Endothelial cell of umbilical vein (primary cell): ENCODE measurements at places on chromosomes 3 and 15. TPM values are rescaled to one million over a fixed set of nuclear protein-coding genes. Genes with fewer than 3 reads are reported as not detected.

Gene PPP1R14D
- total RNA-seq, result not detected in 2 replicates

Gene SLC22A14
- total RNA-seq, result not detected in 2 replicates

Gene SMCO1
- total RNA-seq, result not detected in 2 replicates

Gene KNG1
- not detected in 2 replicates for total RNA-seq

Gene TPM1
- 558 and 678 TPM in 2 replicates for total RNA-seq

Gene XCR1
- total RNA-seq, result not detected in 2 replicates

Gene GLDN
- total RNA-seq, result not detected in 2 replicates

Gene TRIM42
- not detected in 2 replicates for total RNA-seq

Gene ANKRD34C
- not detected in 2 replicates for total RNA-seq

Gene GSK3B
- total RNA-seq, result 50.1 and 52.0 TPM in 2 replicates

Gene PLA2G4D
- total RNA-seq, result not detected in 2 replicates

Gene OCA2
- total RNA-seq, result not detected in 2 replicates

Gene GP5
- 0.11 TPM in 1 of 2 replicates, not detected in the other for total RNA-seq

Gene SH2D7
- total RNA-seq, result not detected in 2 replicates

Gene FBXW12
- not detected in 2 replicates for total RNA-seq

Gene CNOT10
- 28.6 and 34.2 TPM in 2 replicates for total RNA-seq

Gene CHCHD4
- 12.4 and 13.6 TPM in 2 replicates for total RNA-seq

Gene MYLK
- 17.2 and 22.2 TPM in 2 replicates for total RNA-seq

Gene GPR149
- not detected in 2 replicates for total RNA-seq

Gene GUCA1C
- not detected in 2 replicates for total RNA-seq

Gene AADAC
- 0.27 and 1.0 TPM in 2 replicates for total RNA-seq

Gene VGLL3
- total RNA-seq, result 4.2 and 6.0 TPM in 2 replicates

Gene TTLL13
- not detected in 2 replicates for total RNA-seq

Gene ATP6V1A
- total RNA-seq, result 94.2 and 96.9 TPM in 2 replicates

Gene SMAD6
- 12.4 and 12.5 TPM in 2 replicates for total RNA-seq

Gene YEATS2
- total RNA-seq, result 59.1 and 59.9 TPM in 2 replicates

Gene ZIC1
- total RNA-seq, result not detected in 2 replicates

Gene IL5RA
- total RNA-seq, result not detected in 2 replicates

Gene ISL2
- not detected in 2 replicates for total RNA-seq

Gene FOXL2NB
- total RNA-seq, result not detected in 2 replicates

Gene TMCO5A
- total RNA-seq, result not detected in 2 replicates

Gene RASGRF1
- not detected in 2 replicates for total RNA-seq

Gene FAM219B
- 57.0 and 73.0 TPM in 2 replicates for total RNA-seq

Gene P2RY12
- not detected in 2 replicates for total RNA-seq

Gene TM6SF1
- 26.5 and 26.8 TPM in 2 replicates for total RNA-seq

Gene C3orf49
- total RNA-seq, result not detected in 2 replicates

Gene OSTN
- total RNA-seq, result not detected in 2 replicates
